Activated CD8-positive, alpha-beta memory T cell treated with anti-CD3 and anti-CD28 coated beads for 24 hours (primary cell): ENCODE measurements at places on chromosomes 7 and 10.

DNA sequence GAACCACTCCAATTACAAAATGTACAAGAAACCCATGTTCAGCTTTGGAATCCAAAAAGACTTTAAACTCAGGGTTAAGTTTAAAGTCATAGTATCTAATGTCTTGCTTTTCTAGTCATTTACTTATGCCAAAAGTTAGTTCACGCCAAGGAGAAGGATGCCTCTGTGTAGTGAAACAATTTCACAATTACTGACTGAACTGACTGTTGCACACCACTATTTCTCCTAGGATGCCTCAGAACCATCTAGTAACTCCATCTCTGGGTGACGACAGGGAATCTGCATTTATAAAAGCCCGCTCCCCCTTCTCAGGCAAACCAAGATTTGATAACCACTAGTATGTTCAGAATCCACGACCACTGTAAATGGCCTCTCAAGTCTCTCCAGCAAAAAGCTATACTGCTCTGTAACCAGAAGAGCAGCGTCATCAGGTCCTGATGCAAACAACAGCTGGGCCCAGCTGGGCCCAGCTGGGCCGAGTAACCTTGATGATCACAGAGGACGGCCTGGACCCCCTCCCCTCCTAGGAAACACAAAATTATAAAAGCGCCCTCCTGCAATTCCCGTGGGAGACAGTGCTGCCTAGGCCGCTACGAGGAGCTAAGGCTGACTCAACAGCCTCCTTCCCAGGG, 680 bp upstream of the ADO start:
- no peak for DNase-seq

- peak; percentile 38 for DNase-seq
Observed at GRCh38 chr7:157444011-157444842, 107.4 kb downstream of the DNAJB6 start.

DNA sequence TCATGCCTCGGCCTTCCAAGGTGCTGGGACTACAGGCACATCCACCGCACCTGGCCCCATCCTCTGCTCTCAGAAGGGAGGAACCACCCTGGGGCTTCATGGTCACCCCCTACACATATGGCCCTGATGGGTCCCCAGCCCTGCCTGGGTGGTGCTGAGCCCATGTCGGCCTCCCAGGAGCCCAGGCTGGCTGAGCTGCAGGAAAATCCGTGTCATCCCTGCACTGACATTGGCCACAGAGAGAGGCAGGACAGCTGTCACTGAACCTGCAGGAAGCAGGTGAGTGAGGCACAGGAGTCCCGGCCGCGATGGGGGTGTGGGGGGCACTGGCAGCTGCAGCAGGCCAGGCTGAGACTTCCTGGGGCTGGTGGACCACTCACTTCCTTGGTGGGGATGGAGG, 8.0 kb downstream of the GRIFIN start:
- DNase-seq: no peak

GRCh38 chr7:42457663-42458062, 220.7 kb upstream of the GLI3 start:
- no peak for DNase-seq

DNA sequence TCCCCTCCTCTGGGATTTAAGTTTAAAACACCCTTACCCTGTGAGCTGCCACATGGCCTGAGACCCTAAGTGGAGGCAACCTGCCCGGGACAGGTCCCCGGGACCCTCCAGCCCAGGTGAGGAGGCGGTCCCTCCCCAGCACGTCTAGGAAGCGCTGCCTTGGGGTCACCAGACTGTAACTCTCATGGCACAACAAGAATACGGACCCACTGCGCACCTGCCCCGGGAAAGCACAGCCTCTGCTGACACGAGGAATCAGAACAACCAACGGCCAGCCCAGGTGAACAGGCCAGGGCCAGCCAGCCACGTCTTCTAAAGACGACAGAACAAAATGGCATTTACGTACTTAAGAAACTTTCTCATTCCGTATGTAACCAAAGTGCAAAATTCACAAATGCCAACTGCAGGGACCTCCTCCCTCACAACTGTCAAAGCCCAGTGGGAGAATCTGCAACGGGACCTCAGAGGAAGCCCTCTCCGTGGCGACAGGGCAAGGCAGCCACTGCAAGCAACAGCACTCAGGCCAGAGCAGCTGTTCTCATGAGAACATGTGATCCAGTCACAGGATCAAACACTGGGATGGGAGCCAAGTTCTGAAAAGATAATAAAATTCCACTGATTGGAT, 208.4 kb downstream of the DIP2C start:
- peak; percentile 24 for DNase-seq

GRCh38 chr7:90834771-90835170, 238.7 kb downstream of the CDK14 start:
- DNase-seq: no peak

DNA sequence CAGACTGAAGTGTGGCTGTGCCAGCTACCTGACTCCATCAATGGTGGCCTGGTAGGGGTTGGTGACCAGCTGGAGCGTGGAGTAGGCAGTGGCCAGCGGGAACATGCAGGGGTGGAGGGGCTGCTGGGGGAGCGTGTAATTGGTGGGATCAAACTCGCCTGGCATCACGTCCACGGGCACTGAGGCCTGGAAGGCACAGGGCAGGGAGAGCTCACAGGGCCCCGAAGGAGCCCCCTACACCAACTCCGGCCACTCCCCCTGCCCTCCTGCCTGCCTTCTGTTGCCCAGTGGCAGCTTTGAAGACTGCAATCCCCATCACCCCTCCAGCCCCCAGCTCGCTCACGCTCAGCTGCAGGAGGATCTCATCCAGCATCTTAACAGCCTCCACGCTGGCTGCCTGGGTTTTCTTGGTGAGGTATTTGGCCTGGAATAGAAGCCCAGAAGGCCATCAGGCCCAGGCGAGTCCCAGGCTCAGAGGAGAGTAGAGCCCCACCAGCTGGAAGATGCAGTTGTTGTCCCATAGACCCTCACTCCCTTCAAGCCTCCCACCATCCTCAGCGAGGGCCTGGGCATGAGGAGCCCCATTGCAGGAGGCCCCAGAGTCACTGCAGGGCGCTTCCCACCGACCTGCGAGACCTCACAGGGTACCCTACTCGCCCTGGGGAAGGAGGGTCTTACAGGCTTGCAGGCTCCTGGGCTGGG, 7.1 kb downstream of the POLD2 start:
- DNase-seq: no peak

DNA sequence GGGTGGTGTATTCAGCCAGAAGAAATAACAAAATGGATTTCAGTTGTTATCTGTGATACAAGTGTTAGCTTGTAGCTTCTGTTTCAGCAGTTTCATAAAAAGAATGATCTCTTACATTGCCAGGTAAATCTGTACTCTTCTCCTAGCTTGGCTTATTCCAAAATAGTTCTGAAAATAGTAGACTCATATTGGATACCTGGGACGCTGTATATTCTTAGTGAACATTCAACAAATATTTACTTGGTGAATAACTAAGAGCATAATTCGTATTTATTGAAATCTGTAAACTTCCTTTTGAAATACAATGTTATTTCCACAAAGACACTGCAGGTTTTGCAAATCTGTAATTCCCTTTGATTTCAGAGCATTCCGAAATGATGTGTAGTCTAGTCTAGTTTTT, 249.2 kb downstream of the ADK start:
- no peak for DNase-seq

GRCh38 chr10:60454336-60454735, 64.7 kb upstream of the ANK3 start:
- no peak for DNase-seq

- no peak for DNase-seq
Observed at GRCh38 chr7:8480527-8480926, 47.1 kb downstream of the NXPH1 start.

DNA sequence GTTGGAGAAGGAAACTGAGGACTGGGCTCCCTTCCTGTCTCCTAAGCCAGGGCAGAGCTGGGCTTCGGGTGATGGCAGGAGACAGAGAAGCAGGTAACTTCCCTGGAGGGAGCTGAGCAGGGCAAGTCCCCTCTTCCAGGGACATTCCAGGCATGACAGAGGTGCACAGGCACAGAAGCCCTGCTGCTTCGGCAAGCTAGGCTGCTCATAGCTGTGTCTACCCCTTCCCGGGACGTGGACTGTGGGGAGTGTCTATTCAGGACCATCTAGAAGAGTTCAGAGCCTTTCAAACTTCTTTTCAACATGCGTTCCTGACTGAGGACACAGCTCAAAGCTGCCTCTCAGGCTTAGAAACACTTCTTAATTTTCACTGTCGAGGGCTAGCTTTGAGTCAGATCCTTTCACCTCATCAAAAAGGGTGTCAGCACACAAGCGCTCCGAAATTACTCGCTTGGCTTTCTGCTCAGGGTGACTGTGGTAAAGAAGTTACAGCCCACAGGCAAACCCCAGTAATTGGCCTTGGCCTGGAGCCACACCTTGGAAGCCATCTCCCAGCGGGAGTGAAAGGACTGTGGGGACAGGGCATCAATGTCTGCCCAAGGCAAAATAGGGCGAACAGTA, 63.7 kb upstream of the STEAP1B start:
- no peak for DNase-seq

DNA sequence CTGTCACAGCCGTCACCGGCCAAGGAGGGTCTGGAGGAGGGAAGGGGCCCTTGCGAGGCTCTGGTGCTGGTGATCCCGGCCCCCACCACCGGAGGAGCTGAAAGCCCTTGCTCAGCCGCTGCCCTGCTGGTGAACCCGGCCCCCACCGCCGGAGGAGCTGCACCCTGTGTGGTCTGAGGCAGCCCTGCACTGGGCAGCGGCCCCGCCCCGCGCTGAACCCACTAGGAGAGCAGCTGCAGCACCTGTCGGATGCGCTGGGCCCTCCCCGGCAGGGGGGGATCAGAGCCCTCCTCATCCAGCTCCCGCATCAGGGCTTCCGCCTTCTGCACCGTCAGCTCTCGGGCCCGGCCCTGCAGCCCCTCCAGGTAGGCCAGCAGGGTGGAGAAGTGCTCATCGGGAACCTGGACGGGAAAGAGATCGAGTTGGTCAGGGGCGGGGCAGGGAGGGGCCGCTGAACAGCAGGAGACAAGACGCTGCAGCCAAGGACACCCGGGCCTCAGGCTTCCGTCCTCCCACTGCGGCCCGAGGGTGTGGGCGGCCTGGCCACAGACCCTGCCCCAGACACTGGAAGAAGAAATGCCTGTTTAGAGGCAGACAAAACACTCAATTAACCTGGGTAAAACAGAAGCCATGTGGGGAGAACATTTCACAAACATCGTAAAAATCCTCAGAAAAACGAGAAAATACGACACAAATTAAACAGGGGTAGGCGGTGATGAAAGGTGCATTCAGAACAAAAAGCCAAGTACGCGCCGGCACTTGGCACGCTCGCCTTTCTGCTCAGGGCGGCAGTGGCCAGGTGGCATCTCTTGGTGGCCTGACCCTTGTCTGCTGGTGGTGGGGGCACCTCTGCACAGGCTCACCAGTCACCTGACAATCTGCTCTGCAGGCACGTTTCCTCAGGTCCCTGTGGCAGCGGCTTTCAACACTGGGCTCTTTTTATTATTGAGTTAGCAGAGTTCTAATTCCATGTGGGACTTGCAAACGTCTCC, 14.7 kb downstream of the CYP2W1 start:
- DNase-seq: no peak

DNA sequence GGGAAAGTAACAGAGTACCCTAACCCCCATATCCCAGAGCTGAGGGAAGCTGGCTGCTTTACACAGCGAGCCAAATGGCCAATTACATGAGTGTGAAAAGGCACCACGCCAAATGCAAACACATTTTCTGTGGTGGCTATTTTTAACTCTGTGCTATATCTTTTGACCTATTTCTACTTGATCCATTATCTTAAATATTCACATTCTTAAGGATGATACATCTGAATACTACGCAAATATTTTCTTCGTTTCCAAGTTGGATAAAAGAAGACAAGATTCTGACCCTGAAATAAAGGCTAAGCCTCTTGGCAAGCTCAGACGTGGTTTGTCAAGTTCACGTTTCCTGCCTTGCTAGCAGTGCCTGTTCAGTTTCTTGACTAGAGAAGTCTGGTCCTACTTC, 146.7 kb upstream of the TMEM196 start:
- no peak for DNase-seq

DNA sequence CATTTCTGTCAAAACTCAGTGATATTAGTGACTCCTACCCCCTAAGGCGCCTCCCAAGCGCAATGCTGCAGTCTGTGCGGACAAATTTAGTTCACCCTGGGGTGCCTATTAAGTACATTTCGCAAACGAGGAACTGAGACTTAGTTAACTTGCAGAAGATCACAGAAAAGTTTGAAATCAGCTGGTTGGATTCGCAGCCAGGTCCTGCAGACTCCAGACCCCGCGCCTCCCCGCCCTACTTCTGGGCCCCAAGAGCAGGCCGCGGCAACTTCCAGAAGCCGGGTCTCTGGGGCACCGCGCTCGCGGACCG, 588 bp downstream of the CYREN start:
- DNase-seq: no peak

DNA sequence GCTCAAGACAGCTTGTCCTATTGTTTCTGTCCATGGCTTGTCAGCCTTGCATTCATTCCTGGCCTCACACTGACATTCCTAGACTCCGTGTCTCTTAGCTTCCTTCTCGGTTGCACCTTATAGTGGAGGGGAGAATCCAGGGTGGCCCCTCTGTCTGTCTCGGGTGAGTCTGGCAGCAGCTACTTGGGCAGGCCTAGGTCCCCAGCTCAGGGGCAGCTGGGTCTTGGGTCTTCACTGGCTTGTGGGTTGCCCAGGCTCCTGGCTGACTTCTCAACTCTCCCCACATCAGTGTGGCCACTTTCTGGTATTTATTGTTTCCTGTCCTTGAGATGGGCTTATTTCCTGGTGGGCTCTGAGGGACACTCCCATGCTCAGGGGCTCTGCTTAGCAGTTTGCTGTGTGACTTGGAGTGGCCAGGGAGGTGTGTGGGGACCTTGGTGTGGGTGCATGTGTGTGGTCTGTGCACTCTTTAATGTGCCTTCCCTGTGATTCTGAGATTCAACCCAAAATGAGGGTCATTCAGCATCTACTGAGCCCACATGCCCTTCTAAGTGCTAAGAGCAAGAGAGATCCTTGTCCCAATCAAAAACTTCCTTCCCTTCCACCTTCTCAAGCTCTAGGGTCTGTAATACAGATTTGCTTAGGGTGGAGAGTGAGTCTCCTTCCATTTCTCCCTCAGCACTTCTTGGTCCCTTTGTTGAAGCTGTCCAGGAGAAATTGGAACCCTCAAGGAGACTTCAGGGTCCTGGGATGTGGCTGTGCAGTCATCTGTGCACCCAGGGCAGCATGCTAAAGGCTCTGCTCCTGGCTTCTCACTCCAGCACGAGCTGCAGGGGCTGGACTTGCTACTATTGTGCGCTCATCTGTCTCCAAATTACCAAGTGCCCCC, 20.1 kb downstream of the UPP1 start:
- peak; percentile 56 for DNase-seq

GRCh38 chr10:22027364-22028238, 24.1 kb upstream of the DNAJC1 start:
- DNase-seq: no peak

- DNase-seq: no peak
Observed at GRCh38 chr10:10644008-10644646, 373.5 kb upstream of the CELF2 start.
